ENCODE measurements at places on chromosomes 13 and 19. TPM values are rescaled to one million over a fixed set of nuclear protein-coding genes. Genes with fewer than 3 reads are reported as not detected.
A peak's percentile ranks its signal among the peaks of the same experiment; 100 is the strongest.

The CEACAM4 gene
- not detected for total RNA-seq

DNA sequence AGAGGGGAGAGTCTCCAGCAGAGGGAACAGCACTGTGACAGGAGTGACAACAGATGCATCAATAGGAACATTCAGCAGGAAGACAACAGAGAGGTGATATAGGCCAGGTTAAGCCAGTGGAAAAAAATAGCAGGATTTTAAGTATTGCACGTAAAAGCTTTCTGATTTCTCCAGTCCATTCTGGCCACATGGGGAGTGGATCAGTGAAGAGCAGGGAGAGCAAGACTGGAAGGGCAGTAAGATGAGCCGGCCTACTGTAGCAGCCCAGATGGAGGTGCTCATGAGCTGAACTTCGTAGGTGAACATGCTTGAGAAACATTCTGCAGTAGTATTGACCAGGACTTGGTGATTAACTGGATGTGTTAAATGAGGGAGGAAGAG, 1.7 kb downstream of the UTP14C start:
- H3K36me3 ChIP-seq = peaks cover 62% of the 10 kb centered on the region
- no peaks in the 10 kb centered on the region for H3K4me1 ChIP-seq
- DNase-seq = no peak
- H3K27me3 ChIP-seq = no peaks in the 10 kb centered on the region

The PTH2 gene
- total RNA-seq = not detected

GRCh38 chr13:55190996-55191395, 1949.7 kb upstream of the PRR20A start:
- no peaks in the 10 kb centered on the region for H3K27me3 ChIP-seq
- no peak overlapping the region for H3K27ac ChIP-seq
- H3K4me1 ChIP-seq = no peaks in the 10 kb centered on the region
- H3K36me3 ChIP-seq = no peaks in the 10 kb centered on the region

DNA sequence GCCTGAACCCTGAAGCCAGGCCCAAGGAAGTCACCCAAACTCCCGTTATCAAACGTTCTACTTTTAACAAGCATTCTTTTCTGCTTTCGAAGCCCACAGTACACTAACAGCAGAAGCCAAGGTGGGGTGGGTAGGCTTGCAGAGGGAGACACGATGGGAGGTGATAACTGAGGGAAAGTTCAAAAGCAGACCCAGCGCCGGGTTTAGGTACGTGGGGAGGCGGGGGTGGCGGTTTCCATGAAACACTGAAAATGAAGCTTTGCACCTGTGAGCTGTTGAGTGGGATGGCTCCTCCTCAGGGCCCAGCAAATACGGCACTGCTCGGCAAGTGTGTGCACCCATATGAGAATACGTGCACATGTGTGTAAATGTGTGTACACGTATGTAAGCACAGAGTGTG, 49.8 kb downstream of the KLF2 start:
- H3K4me1 ChIP-seq = peaks cover 13% of the 10 kb centered on the region
- no peak overlapping the region for H3K4me3 ChIP-seq
- peaks cover 4% of the 10 kb centered on the region for H3K27me3 ChIP-seq
- no peak for DNase-seq
- 0 out of 2 replicates have a peak overlapping the region, but pooled peaks have one; percentile 89 for H3K27ac ChIP-seq
- peaks cover 21% of the 10 kb centered on the region for H3K36me3 ChIP-seq

DNA sequence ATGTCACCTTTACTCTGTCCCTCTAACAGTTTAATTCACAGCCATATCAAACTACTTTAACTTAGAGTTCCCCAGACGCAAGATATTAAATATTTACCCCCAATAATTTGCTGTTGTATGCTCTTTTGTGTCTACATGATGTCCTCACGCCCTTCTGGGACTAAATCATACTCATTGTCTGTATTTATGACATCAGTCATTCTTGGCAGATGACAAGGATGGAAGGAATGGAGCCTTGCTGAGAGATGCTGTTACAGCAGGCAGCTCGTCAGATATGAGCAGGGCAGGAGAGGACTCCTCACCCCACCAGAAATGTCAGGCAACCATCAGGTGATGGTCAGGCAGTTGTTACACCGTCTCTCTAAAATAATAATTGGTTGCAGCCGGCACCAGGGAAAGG, 41.8 kb downstream of the CARD8 start:
- DNase-seq = no peak
- peaks cover 13% of the 10 kb centered on the region for H3K36me3 ChIP-seq
- no peak overlapping the region for H3K27ac ChIP-seq

The URAD gene
- total RNA-seq = not detected

GRCh38 chr19:623974-624373, 9.4 kb downstream of the POLRMT start:
- H3K27ac ChIP-seq = peak overlapping the region; percentile 89
- H3K4me1 ChIP-seq = peaks cover 16% of the 10 kb centered on the region
- peak; percentile 95 for DNase-seq
- H3K4me3 ChIP-seq = peak overlapping the region; percentile 45

GRCh38 chr13:37816276-37816675, 53.3 kb downstream of the TRPC4 start:
- H3K27me3 ChIP-seq = no peaks in the 10 kb centered on the region
- peaks cover 27% of the 10 kb centered on the region for H3K4me1 ChIP-seq
- H3K36me3 ChIP-seq = peaks cover 65% of the 10 kb centered on the region
- no peak overlapping the region for H3K4me3 ChIP-seq
- no peak for DNase-seq
- H3K27ac ChIP-seq = no peak overlapping the region

GRCh38 chr19:52533901-52534300, 6.4 kb downstream of the ZNF808 start:
- H3K27ac ChIP-seq = no peak overlapping the region
- H3K36me3 ChIP-seq = peaks cover 52% of the 10 kb centered on the region

- DNase-seq = no peak
- H3K27me3 ChIP-seq = peaks cover 8% of the 10 kb centered on the region
- peak overlapping the region; percentile 74 for H3K4me3 ChIP-seq
- no peak overlapping the region for H3K27ac ChIP-seq
Observed at GRCh38 chr13:99657848-99658260, 156.6 kb downstream of the TM9SF2 start.

The MEDAG gene
- total RNA-seq = not detected

DNA sequence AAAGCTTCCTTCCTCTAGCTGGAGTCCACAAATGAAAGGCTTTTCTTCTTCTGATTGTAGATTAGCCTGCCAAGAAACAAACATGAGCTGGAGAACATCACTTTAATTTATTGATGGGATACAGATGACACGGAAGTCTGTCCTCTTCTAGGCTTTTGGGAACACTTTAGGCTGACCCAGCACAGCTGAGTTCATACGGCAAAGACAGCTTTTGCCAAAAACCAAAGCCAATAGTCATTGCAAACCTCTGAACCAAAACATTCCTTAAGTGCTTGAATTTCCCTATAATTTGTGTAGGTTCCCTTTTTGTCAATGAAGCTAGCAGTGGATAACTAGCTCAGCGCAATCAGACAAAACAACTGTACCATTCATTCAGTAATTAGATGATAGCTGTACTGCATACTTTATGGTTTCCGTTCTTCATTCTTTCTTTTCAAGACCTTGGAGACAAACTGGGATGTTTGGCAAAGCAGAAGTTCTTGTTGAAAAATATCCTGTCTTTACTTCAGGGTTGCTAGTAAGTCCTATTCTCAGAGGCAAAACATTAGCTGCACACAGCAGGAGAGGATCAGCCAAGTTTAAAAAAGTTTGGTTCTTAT, 95.7 kb upstream of the SPRY2 start:
- no peak for DNase-seq
- H3K36me3 ChIP-seq = no peaks in the 10 kb centered on the region
- no peaks in the 10 kb centered on the region for H3K27me3 ChIP-seq
- H3K4me3 ChIP-seq = no peak overlapping the region
- H3K4me1 ChIP-seq = no peaks in the 10 kb centered on the region

DNA sequence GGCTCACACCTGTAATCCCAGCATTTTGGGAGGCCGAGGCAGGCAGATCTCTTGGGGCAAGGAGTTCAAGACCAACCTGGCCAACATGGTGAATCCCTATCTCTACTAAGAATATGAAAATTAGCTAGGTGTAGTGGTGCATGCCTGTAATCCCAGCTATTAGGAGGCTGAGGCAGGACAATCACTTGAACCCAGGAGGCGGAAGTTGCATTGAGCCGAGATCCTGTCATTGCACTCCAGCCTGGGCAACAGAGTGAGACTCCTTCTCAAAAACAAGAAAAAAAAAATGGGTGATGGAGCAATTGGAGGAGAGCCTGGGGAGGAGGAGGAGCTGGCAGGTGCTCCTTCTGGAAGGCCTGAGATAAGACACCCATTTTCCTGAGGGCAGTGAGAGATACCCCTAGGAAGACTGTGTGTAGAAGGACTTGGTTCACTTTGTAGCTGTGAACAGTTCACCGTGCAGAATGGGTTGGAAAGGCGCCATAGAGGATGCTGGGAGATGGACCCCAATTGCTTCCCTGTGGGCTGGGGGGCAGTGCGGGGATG, 8.7 kb upstream of the CARM1 start:
- peak overlapping the region; percentile 88 for H3K27ac ChIP-seq
- peaks cover 28% of the 10 kb centered on the region for H3K4me1 ChIP-seq
- H3K27me3 ChIP-seq = no peaks in the 10 kb centered on the region

DNA sequence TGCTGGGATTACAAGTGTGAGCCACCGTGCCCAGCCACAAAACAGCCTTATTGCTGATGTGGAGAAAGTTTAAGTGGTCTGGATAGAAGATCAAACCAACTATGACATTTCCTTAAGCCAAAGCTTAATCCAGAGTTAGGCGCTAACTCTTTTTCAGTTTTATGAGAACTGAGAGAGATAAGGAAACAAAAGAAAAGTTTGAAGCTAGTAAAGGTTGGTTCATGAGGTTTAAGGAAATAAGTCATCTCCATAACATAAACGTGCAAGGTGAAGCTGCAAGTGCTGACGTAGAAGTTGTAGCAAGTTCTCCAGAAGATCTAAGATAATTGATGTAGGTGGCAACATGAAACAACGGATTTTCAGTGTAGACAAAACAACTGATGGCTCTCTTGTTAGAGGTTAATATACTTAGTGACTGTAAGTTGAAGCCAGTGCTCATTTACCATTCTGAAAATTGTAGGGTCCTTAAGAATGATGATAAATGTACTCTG, 41.6 kb downstream of the ZMYM2 start:
- no peak overlapping the region for H3K4me3 ChIP-seq
- H3K4me1 ChIP-seq = peaks cover 12% of the 10 kb centered on the region
- no peak for DNase-seq
- no peak overlapping the region for H3K27ac ChIP-seq
- H3K36me3 ChIP-seq = peaks cover 10% of the 10 kb centered on the region

The ZNF227 gene
- 12.5 TPM for total RNA-seq

DNA sequence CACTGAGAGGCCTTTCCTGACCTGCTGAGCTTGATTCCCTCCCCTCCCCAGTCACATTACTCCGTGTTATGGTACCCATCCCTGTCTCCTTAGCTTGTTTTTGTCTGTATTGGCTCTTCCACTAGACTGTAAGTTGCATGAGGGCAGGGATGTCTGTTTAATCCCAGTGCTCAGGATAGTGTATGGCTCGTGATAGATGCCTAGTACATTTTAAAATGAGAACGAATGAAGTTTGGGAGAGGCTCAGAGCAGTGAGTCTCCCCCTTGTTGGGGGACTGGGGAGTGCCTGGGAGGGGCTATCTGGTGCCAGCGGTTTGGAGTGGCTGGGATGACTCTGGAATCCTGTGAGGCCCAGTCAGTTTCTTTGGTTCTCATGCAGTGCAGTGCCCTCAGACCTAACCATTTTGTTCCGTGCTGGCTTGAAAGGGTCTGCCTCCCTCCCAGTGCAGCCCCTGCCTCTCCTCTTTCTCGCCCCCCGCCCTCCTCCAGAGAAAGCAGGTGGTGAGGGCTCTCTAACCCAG, 35.5 kb downstream of the ACTN4 start:
- H3K4me1 ChIP-seq = peaks cover 99% of the 10 kb centered on the region
- peak overlapping the region; percentile 100 for H3K27ac ChIP-seq
- peaks cover 54% of the 10 kb centered on the region for H3K36me3 ChIP-seq
- DNase-seq = no peak
- peak overlapping the region; percentile 71 for H3K4me3 ChIP-seq

GRCh38 chr19:19342086-19343015, 21.7 kb downstream of the MAU2 start:
- DNase-seq = peak; percentile 51
- H3K36me3 ChIP-seq = peaks cover 18% of the 10 kb centered on the region
- no peak overlapping the region for H3K27ac ChIP-seq
- H3K4me1 ChIP-seq = peaks cover 6% of the 10 kb centered on the region
- no peaks in the 10 kb centered on the region for H3K27me3 ChIP-seq

The MATK gene
- not detected for total RNA-seq

DNA sequence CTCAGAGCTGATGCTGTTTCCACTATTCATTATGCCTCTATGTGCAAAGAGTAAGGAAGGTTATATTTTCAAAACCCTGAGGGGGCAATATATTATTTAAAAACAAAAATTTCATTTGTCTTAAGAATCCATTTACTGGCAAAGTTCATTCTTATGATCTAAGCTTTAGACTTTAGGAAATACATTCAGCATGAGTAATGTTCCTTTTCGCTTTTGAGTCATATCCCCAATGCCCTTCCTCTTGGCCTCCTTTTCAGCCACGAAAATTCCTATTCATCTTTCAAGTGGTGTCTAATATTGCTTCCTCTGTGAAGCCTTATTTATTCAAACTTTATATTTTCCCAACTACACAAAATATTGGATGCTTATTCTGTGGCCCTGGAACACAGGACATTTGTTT, 1317.0 kb downstream of the PCDH9 start:
- peak; percentile 71 for DNase-seq
- peaks cover 76% of the 10 kb centered on the region for H3K4me1 ChIP-seq
- H3K36me3 ChIP-seq = peaks cover 11% of the 10 kb centered on the region
- peak overlapping the region; percentile 34 for H3K4me3 ChIP-seq
- peak overlapping the region; percentile 71 for H3K27ac ChIP-seq

GRCh38 chr13:85287528-85287927, 511.7 kb downstream of the SLITRK6 start:
- no peak for DNase-seq
- H3K4me1 ChIP-seq = peaks cover 11% of the 10 kb centered on the region
- H3K27ac ChIP-seq = no peak overlapping the region
- H3K27me3 ChIP-seq = no peaks in the 10 kb centered on the region
- no peaks in the 10 kb centered on the region for H3K36me3 ChIP-seq

DNA sequence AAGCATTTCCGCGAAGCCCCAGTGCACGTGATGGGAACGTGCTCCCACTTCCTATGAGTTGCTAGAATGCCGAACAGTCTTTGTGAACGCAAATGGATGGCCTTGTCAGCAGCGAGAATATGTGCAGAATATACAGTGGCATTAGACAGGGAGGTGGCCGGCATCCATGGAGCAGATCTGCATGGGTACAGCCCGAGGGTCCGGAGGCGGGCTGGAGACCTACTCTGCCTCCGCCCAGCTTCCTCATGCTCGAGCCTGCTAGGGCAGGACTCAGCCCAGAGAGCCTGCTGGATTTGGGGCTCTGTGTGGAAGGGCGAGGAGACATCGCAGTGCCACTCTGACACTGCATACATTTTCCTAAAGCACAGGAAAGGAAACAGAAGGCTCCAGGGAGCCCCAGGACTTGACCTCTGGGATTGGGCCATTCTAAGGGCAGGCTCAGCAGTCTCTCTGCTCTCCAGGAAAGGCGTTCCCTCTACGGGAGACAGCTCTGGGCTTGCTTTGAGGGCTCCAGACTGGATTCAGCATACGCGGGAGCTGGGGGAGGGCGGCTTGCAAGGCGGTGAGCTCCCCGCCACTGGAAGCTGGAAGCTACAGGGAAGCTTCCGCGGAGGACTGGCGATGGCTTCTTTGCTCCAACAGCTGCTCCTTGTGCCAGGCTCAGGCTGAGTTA, 55.9 kb upstream of the UQCRFS1 start:
- H3K27me3 ChIP-seq = peaks cover 11% of the 10 kb centered on the region
- DNase-seq = no peak
- H3K36me3 ChIP-seq = no peaks in the 10 kb centered on the region
- no peak overlapping the region for H3K4me3 ChIP-seq
- no peak overlapping the region for H3K27ac ChIP-seq
- H3K4me1 ChIP-seq = no peaks in the 10 kb centered on the region
